ENCODE measurements at places on chromosomes 16 and 17.

DNA sequence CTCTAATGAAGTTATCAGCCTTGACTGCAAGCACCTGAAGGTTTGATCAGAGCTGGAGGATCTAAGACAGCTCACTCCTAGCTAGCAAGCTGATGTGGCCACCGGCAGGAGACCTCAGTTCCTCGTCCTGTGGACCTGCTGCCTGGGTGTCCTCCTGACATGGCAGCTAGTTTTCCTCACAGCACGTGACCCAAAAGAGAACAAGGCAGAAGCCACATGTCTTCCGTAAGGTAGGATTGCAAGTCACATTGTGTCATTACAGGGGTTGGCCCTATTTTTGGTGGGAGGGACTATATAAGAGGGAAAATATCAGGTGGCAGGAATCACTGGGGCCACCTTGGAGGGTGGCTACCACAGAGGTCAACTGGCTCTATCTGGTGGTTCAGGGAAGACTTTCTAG, 18.1 kb upstream of the WWOX start:
- no peak for DNase-seq

DNA sequence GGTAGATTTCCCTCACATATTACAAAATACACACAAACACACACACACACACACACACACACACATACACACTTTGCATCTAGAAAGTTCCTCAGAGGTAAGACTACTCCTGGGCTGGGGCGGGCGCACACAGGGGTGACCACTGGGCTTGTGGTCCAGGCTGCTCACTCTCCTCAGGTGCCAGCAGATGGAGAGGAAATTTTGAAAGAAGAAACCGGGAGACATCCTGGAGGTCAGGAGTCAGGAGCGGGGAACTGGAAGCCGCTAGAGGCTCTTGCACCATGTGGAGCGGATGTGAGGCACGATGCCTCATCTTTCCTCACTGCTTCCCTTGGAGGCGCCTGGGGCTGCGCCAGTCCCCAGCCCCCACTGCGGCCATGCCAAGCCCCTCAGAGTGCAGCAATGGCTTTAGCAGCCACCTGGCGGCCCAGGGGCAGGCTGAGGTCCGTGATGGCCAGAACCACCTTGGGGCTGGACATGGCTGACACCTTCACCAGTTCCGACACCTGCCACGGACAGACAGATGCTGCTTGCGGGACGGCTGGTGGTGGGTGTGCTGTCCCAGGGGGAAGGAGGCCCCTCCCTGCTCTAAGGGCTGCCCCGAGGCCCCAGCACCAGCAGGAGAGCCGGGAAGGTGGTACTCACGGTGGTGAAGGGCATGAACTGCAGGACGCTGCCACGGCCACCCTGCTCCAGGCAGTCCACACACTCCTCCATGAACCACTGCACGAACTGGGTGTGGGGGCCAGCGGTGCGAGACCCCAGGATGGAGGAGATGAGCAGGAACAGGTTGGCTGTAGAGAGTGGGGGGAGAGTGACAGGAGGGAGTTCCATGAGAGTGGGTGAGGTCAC, 4.1 kb downstream of the CSF3 start:
- no peak for DNase-seq

GRCh38 chr17:58677194-58677880, 14.5 kb downstream of the TEX14 start:
- DNase-seq = no peak

DNA sequence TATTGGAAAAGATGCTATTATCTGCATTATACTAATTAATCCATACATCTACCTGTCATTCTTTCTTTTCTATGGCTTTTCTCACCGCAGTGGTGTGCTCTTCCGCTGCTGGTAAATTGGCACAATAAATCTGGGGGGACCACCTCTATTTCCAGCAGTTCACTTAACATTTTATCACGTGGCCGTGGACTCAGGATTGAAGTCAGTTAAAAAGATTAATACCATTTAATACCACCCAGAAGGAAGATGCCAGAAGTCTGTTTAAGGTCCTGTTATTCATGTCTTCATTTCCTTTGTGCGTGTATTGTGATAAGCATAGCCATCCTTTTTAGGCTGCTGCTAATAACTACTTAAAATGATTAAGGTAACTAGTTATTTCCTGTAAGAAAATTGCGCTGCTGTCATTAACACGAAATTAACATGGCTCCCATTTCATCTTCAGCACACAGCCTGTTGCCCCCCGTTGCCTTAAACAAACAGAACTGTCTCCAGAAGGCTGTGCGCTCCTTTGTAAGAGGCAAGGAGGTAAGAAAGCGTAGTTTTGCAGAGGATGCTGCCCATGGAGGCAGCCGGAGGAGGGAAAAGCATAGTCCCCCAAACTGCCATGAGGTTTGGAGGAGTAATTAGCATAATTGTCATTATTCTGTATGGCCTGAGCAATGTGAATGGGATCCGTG, 414.4 kb downstream of the UTP18 start:
- no peak for DNase-seq

- DNase-seq = no peak
Measured at GRCh38 chr17:64196601-64197000, 66.5 kb downstream of the TEX2 start.

- DNase-seq = no peak
Measured at GRCh38 chr17:3838206-3838605, 7.8 kb downstream of the NCBP3 start.

GRCh38 chr16:65377195-65377594, 255.3 kb upstream of the CDH11 start:
- no peak for DNase-seq

GRCh38 chr16:89581045-89581695, 5.6 kb downstream of the CPNE7 start:
- DNase-seq = no peak

GRCh38 chr16:68754084-68754792, 17.1 kb downstream of the CDH1 start:
- DNase-seq = no peak

- no peak for DNase-seq
Measured at GRCh38 chr16:12468552-12468951, 335.1 kb downstream of the CPPED1 start.

- DNase-seq = no peak
Measured at GRCh38 chr16:50244504-50245416, 21.6 kb upstream of the ADCY7 start.

GRCh38 chr16:86530251-86531190, 20.2 kb downstream of the FOXF1 start:
- no peak for DNase-seq

- no peak for DNase-seq
Measured at GRCh38 chr16:15502041-15502725, 67.8 kb downstream of the BMERB1 start.

DNA sequence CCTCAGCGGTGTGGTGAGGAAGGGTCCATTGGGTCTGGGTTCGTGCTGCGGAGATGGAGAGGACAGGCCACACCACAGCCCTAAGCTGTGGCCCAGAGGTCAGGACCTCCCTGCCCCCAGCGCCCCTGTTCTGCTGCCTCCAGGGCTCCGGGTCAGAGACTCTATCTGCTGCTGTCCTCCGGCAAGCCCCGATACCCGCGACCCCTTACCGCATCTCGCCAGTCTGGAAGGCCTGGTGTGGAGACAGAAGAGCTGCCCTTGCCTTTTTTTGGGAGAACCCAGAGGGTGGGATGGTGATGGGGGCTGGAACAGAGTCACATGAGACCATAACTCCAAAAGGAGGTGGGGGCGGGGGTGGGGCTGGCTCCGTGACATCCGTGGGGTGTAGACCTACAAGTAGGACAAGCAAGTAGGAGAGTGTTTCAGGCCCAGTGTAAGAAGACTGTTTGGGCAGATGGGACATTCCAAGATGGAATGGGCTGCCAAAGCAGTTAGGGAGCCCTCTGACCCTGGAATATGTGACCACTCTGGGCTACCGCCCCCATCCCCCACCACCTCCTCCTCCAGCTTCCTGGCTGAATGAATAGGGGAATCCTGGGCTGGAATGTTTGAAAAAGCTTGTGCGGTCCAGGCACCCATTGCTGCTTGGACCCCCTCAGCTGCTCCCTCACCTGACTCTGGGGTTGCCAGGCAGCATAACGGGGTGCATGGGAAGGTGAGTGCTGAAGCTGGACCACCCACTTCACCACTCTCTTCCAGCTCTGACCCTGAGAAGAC, 1.4 kb downstream of the XYLT2 start:
- no peak for DNase-seq

DNA sequence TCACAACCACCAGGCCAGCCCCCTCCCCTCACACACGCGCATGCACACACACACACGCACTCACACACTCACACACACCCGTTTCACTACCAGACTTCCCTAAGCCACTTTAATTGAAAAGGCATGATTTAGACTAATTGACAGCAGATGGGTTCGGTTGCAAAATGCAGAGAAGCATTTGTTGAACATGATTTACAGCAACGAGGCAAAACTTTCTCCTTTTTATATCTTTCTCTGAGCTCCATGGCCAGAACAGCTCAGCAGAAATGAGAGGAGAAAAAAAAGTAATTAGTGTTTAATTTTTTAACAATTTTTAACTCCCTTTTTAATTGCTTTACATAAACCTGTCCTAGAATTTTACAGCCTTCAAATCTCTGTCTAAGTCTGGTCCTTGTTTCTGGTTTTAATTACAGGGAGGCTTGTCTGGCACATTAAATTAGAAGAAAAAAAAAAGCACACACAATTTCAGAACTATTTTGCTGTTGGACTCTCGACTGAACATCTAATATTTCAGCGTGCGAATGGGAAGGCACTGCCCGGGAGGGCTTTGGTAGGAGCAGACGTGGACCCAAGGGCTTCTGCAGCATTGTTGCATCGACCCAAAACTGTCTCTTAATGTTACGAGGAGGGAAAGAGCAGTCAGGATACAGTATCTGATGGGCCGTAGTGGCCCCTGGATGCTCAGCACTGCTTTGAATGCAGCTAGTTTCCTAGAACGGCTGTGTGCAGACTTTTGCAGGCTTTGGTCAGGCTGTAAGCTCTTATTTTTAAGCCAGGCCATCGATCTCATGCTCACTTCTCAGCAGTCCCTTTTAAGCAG, 255.9 kb downstream of the SOX9 start:
- no peak for DNase-seq

DNA sequence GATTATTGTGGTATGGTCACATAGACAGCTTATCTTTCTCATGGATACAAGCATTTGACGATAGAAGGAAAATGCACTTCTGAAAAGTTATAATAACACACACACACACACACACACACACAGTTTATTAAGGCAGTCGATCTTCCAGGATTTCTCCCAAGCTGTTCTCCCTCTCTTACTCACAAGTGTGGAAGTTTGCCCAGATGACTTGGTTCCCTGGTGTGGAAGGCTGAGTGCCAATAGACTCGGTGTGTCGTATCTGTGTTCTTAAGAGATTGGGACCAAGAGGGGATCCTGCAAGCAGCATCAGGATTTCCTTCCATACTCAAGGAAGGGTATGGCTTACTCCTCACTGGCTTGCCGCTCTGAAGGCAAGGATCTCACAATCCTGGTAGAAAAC, 279.6 kb downstream of the HS3ST3B1 start:
- DNase-seq = no peak

GRCh38 chr17:58244963-58245362, 6.6 kb downstream of the LPO start:
- DNase-seq = no peak

DNA sequence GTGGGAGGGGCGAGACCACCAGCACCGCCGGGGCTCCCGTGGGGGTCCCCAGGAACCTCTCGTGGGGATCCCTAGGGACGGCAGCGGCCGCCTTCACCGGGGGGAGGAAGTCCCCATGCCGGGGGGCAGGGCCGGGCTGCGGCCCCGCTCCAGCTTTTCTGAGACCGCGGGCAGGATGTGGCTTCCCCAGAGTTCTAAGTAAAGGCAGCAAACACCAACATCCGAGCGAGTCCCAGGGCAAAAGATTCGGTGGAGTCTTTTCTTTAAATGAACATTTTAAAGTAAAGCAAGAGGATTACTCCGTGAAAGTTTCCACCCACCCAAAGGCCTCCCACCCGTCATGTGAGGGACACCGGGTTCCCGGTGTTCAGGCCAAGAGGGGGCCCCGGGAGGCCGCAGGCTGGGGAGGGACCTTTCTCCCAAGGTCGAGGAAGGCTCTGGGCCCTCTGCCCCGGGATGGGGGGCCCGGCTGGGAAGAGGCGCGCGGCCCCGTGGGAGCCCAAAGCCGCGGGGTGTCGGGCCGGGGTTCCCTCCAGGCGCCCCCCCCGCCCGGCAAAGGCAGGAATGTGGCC, 137.2 kb upstream of the RPH3AL start:
- no peak for DNase-seq

DNA sequence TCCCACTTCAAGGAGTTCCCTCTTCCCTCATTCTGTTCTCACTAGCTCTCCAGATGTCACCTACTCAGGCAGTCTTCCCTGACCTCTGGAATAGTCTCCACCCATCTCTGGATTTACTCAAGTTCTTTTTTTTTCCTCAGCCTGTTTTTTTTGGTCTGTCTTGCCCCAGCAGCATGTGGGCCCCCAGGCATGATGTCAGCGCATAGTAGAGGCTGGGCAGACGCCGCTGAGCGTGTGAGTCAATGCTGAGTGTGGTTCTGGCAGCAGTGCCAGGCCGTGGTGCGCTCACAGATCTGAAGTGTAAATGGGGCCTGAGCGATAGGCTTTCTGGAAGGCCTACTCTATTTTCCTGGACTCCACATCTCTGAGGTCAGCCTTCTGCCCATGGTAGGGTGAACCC, 2.7 kb upstream of the KCNJ18 start:
- DNase-seq = no peak

- DNase-seq = no peak
Measured at GRCh38 chr16:10658943-10659342, 35.8 kb downstream of the TEKT5 start.

GRCh38 chr17:82218349-82219075, 5.9 kb upstream of the CCDC57 start:
- no peak for DNase-seq

DNA sequence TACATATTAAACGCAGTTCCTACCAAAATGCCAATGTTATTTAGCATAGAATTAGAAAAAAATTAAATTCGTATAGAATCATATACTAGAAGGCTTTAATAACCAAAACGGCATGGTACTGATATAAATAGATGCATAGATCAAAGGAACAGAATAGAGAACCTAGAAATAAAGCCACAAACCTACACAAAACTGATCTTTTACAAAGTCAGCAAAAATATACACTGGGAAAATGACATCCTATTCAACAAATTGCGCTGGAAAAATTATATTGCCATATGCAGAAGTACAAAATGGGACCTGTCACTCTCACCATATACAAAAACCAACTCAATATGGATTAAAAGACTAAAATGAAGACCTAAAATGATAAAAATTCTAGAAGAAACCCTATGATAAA, 1882.6 kb downstream of the TP53TG3F start:
- DNase-seq = no peak

- no peak for DNase-seq
Measured at GRCh38 chr17:73989671-73990070, 213.8 kb upstream of the RPL38 start.

DNA sequence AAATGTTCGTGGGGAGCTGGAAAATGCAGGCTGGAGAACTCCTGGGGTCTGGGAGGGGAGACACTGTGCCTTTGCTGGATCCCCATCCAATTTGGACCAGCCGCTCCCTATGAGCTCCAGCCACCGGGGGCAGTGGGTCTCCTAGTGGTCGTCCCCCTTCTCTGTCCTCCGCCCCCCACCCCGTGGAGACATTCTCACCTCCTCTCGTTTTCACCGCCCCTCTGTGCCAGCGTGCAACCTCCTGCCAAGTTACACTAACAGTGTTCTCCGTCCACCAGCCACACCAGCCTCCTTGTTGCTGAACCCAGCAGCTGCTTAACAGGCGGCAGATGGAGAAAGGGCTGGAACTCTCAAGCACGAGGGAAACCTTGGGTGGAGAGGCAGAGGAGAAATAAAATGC, 67.4 kb upstream of the SOX9 start:
- no peak for DNase-seq

GRCh38 chr16:67862623-67863583, 9.9 kb upstream of the EDC4 start:
- DNase-seq = no peak
